DMS 273 treated with DMSO at 0.1 percent for 48 hours (cell line): ENCODE measurements at places on chromosomes 1 and 21.

- peak; percentile 38 for DNase-seq
Measured at GRCh38 chr1:65209005-65209885, 61.2 kb downstream of the AK4 start.

- no peak for DNase-seq
Measured at GRCh38 chr1:217946511-217946910, 315.4 kb downstream of the SPATA17 start.

DNA sequence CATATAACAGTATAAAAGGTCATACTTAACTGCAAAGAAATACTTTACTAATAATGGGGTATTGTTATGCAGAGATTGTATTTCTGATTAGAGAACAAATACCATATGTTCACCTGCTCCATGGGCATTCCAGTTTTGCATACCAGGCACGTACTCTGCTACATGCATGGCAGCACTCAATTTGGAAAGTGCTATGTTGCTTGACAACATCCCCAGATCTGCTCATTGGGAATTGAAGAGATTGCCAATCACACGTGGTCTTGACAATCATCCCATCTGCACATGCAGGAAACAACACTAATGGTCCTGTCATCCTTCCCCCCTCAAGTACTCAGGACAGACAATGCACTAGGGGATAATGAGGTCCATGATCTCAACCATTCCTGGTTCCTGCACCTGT, 63.4 kb upstream of the PDE4B start:
- DNase-seq: no peak

DNA sequence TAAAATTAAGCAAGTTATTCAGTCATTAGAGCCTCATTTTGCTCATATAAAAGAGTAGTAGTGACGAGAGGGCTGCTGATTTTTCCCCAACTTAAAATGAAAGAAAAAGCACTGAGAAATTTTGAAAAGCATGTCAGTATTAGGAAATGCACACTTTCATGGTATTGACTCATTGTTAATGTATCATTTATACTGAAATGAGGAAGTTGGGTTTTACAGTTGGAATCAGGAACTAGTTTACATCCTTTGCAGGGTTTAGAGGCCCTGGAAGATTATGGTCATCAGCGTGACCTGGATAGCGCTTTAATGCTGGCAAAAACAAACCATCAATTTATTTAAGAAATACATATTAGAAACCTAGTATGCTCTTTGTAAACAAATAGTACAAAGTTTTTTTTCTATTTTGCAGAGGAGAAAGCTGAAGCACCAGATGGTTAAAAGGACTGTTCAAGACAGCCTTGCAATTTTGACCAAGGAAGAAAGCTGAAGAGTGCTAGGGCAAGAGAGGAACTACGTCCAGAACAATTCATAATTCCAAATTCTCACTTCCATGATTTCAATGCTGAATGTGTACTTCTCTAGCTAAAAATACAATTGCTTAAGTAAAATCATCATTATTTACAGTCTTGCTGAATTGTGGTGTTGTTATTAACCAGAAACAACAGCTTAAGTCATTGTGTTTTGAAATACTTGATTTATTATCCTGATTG, 94.8 kb upstream of the SGIP1 start:
- DNase-seq: no peak

GRCh38 chr1:33255347-33256220, 708 bp upstream of the ZNF362 start:
- DNase-seq: no peak

GRCh38 chr1:53153752-53154151, 11.3 kb upstream of the SLC1A7 start:
- DNase-seq: no peak

GRCh38 chr1:246077476-246077875, 429.6 kb downstream of the SMYD3 start:
- no peak for DNase-seq

DNA sequence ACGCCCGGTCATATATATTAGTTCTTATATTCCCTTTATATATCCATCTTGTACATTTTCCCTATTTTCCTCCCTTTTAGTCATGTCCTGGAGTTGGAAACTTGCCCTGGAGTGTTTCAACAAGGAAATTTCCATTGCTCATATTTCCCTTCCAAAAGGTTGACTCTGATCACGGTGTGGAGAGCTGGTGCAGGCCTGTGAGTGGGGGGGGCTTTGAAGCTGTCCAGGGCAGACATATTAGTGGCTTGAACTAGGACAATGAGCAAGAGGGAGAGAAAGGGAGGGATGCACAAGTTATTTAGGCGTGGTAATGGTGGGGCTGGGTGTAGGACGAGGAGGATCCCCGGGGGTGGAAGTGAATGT, 30.4 kb upstream of the TMEM61 start:
- no peak for DNase-seq

- no peak for DNase-seq
Measured at GRCh38 chr1:81689531-81689941, 111.2 kb upstream of the ADGRL2 start.

GRCh38 chr1:191260056-191260455, 782.4 kb upstream of the BRINP3 start:
- no peak for DNase-seq

DNA sequence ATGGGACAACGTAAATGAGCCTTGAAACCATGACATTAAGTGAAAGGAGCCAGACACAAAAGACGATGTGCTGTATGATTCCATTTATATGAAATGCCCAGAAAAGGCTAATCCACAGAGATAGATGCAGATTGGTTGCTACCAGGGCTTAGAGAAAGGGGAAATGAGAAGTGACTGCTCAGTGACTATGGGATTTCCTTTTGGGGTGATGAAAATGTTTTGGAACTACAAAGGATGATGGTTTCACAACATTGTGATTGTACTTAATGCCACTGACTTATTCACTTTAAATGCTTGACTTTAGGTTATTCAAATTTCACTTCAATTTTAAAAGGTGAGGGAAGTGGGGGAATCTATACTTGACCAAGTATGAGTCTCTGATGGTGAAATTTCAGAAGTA, 414.3 kb downstream of the SETD4 start:
- DNase-seq: no peak

GRCh38 chr1:40802078-40802741, 18.6 kb downstream of the KCNQ4 start:
- DNase-seq: no peak

DNA sequence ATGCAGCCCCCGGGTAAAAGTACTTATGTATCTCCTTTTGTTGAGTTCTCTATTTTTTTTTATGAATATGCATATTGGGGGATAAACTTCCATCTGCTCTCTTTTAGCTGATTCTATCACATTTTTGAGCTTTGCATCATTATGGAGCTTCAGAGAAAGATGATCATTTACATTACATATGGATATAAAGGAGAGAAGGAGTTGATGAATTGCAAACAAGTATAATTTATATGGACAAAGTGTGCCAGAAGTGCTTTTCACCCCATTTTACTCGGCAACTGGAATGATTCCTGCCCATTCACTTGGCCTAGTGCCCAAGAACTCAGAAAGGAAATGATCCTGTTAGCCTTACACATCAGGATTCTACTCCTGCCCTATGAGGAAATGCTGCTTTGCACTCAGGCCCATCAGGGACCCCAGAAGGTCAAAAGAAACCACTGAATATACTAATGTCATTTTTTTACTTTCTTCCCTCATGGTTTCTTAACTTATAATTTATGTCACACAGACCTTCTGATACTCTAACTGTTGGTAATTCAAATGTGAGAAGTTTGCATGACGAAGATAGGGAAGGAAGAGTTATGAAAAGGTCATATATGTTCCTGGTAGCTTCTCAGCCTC, 65.6 kb downstream of the SAMSN1 start:
- DNase-seq: no peak

DNA sequence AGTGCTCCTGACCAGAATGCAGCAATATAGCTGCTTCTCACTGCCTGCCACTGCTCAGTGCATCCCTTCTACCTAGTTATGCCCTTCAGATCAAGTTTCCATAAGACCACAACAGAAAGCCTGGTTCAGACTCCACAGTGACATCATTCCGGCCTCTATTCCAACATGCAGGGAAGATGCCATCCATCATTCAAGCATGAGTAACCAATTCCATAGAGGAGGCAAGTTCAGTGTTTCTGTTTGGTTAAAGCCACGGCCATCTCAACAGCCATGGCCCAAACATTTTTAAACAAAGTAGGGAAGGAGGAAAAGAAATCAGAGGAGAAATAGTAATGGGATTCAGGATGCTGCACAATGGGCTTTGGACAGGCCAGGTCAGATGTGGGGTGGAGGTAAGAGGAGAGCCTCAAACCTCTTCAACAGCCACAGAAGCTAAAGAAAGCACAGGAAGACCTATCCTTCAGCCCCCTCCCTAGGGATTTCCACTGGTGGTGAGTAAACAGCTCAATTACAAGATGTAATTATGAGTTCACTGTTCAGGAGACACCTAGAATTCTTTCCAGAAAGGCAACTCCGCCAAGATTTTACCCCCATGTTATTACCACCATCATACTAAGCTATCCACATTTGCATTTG, 484.9 kb downstream of the SETD4 start:
- DNase-seq: no peak

DNA sequence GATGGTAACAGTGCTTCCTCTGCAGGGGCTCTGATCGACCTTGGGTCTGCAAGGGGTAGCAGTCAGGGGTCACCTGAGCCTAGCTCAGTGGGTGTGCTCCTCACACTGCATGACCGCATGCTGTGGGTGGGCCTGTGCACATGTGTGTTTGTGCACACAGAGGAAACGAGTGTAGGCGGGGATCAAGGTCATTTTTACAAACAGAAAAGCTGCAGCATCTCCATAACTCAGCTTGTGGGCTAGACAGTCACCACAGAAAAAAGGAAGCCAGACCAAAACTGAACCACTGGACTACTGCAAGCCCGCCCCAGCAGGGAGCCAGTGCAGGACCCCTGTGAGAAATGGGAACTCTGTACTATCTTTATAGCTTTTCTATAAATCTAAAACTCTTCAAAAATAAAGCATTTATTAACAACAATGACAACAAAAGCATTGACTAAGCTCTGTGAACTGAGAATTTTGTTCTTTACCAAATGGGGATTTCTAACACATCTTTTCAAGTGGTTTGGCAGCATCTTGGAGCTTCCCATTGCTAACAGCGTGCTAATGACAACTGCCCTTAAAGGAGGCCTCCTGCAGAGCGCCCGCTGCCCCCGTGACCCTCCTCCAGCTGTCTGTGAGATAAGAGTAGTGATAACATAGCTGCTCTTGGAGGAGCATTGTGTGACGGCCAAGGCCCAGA, 19.9 kb upstream of the NEK2 start:
- no peak for DNase-seq

DNA sequence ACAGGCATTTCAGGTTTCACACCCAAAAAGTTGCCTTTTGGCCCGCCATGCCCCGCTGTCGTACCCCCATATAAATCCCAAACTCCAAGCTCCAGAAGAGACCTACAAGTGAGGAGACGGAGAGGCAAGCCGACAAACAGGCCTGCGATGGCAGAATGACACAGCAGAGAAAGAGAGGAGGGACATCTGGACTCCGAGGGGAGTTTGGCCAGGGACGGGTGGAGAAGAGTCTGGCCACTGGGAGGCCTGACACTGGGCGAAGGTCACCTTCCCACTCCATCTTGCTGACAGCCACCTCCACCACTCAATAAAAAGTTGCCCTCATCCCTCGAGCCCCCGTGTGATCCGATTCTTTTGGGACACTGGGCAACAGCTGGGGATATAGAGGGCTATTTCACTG, 1.9 kb upstream of the CFH start:
- DNase-seq: no peak

- DNase-seq: no peak
Measured at GRCh38 chr1:245587435-245588115, 432.8 kb downstream of the KIF26B start.

DNA sequence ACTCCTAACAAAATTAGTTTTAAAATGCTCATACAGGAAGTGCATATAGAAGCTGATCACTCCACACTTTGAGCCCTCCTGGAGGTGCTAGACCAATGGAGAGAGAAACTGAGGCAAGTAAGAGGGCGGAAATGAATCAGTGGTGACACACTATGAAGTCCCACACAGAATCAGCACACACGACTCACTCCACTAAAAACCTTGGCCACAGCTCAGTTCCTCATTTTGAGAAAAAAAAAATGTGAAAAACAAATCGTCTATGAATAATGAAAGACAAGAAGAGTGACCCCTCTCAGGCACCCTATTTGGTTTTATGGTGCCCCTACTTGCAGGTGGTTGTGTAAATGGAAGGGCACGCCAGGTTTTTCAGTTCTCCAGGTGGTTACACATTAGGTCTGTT, 675.1 kb upstream of the BRINP3 start:
- no peak for DNase-seq

GRCh38 chr1:111738133-111738435, 1.1 kb downstream of the INKA2 start:
- DNase-seq: no peak

GRCh38 chr1:232620356-232620969, 9.5 kb downstream of the SIPA1L2 start:
- peak; percentile 53 for DNase-seq

DNA sequence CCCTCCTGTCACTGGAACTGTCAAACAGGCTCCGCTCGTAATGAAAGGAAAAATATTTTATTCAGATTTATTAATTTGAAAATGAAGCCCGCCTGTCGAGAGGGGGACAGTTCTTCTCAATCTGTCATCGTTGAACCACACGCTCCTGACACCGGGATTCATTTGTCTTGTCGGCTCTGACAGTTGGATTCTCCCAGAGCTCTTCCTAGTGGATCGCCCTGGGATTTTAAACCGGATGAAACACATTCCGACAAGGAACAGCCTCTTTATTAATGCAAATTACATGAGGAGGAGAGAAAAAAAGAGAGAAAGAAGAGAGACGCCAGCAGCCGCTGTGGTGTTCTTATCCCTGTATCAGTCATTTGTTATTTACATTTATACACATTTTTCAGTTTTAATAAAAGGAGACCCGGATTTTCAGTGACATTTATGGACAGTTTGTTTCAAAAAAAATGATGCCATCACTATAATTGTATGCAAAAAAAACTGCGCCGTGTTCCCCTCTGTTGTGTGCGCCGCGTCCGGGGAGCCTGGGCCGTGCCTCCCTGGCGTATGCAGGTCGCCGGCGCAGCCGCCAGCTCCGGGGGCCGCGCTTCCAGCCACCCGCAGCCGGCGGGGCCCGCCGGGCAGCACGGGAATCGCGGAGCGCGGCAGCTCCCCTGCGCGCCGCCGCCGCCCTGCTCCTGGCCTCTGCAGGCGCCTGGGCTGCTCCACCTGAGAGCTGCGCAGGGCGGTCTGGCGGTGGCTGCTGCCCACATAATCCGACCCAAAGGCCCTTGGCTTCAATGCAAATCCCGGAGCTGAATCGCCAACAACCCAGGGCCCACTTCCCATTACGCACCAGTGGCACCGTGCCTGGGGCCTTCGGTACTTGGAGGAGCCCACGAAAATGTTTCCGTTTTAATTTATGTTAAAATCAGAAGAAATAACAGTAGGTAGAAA, 237.9 kb upstream of the PBX1 start:
- DNase-seq: no peak

DNA sequence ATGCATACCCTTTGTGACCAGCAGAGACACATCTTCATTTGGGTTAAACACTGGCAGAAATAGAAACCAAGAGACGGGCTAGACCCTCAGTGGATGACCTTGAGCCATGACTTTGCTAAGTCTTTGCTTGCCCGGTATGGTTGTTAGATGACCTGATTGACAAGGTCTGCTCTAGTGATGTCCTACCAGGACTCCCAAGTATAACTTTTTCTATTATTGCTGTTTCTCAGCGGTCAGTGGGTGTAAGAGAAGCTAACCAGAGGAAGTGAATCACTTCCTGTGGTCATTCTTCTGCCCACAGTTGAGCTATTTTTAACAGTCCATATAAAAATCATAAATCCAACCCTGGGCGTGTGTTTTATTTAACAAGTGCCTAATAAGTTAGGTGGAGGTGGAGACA, 126.2 kb upstream of the ETS2 start:
- no peak for DNase-seq

GRCh38 chr1:20486457-20487235, 636 bp upstream of the CAMK2N1 start:
- DNase-seq: peak; percentile 43
